T-helper 17 cell (primary cell): ENCODE measurements at places on chromosomes 1 and 21.

DNA sequence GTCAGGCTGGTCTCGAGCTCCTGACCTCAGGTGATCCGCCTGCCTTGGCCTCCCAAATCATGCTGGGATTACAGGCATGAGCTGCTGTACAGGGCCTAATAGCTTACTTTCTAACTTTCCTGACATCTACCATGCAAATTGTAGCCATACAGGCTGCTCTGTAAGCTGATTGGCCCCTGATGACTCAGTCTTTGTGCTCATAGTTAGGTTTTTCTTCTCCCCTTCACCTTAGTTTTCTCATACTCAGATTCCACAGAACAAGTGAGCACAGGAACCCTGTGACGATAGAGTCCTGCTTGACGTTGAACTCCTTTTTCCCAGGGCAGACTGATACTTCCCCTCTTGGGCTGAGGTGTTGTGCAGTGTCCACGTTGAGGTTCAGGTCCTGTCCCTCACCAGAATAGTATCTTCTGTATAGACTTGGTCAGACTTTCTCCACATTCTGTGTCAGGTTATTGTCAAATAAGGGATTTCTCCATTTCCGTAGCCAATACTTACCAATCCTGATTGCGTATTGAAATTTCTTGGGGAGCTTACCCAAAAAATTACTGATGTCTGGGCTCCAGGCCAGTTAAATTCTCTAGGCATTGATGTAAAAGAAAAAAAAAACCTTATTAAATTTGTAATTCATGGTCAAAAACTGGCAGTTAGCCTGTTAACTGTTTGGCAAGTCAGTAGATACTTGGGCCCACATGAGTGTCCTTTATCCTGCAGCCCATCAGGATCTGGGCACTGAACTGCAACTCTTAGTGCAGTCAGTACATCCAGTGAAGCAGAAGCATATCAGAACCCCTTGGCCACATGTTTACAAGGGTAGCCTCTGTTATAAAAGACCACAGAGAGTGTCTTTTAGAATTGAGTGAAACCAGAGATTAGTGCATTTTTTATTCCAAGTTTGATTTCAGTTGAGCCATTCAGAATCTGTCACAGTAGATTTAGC lies 118.2 kb downstream of the DYRK1A start:
- no peak for DNase-seq

- no peak for DNase-seq
These were observed 15.3 kb downstream of the CLCC1 start for GRCh38 chr1:108947871-108948525.

DNA sequence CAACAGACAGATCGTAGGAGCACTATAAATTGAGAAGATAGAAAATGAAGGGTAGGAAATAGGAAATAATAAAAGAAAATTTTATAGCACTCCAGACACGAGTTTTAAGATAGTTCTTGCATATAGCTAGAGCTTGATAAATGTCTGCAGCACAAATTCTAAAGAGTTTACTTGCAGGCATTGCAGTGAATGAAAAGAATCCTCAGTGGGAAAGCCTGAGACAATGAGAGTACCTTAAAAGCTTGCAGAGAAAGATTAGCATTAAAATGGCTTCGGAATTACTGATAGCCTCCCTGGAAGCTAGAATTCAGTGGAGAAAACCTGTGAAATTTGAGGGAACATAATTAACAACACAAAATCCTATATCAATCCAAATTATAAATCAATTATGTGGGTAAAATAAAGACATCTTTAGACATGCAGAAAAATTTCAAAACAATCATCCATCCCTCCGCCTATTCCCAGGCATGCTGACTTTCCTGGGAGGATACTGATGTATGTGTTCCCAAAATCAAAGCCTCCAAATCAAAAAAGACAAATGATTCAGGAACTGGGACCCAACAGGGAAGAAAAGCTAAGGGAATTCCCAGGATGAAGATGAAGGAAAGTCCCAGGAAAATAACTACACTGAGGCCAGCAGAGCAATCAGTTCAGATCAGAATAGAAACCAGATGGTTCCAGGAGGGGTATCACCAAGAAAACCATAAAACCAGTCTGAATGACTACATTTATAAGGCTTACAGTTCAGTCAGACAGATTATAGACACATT lies 305.9 kb upstream of the USP25 start:
- DNase-seq = no peak

GRCh38 chr1:33041026-33041425 lies 4.3 kb upstream of the AK2 start:
- DNase-seq = no peak

- no peak for DNase-seq
These were observed 15.6 kb downstream of the NTRK1 start for GRCh38 chr1:156876281-156876680.

GRCh38 chr21:25898671-25899070 lies 163.9 kb downstream of the GABPA start:
- DNase-seq = no peak

- no peak for DNase-seq
These were observed 27.7 kb upstream of the CSF3R start for GRCh38 chr1:36510418-36510817.

- DNase-seq = no peak
These were observed 8.8 kb downstream of the GIPC2 start for GRCh38 chr1:78054559-78054958.

- DNase-seq = no peak
These were observed 26.6 kb downstream of the TTC39A start for GRCh38 chr1:51303751-51304251.

DNA sequence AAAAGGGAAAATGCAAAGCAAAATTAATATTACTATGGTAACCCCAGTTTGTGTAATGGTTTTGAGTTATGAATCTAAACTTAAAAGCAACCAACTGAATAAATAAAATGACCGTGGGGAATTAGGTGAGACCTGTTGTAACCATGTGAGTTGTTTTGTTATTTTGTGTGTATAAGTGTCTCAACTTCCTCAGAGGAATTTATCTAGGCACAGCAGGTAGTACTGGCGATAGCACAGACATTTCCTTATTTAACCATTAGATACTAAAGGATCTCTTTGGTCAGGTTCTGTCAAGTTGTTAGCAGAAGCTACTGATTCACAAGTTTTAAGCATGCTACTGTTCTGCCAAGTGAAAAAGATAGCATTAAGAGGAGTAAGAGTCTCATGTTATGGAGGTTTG lies 39.3 kb upstream of the LRRC7 start:
- DNase-seq = no peak

DNA sequence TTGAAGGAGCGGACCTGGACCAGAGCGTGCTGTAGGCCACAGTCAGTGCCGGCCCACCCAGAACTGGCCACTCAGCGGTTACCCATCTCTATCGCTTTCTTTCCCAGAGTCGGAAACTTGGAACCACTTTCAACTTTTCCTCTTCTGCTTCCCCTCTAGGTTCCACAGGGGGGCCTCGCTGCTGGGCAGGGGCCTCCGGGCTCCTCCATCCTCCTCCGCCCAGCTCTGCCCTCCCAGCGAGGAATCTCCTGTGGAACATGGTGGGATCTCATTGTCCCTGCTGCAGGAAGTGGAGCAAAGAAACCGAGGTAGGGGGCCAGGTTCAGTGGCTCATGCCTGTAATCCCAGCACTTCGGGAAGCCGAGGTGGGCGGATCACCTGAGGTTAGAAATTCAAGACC lies 139.2 kb downstream of the ETS2 start:
- DNase-seq = no peak

DNA sequence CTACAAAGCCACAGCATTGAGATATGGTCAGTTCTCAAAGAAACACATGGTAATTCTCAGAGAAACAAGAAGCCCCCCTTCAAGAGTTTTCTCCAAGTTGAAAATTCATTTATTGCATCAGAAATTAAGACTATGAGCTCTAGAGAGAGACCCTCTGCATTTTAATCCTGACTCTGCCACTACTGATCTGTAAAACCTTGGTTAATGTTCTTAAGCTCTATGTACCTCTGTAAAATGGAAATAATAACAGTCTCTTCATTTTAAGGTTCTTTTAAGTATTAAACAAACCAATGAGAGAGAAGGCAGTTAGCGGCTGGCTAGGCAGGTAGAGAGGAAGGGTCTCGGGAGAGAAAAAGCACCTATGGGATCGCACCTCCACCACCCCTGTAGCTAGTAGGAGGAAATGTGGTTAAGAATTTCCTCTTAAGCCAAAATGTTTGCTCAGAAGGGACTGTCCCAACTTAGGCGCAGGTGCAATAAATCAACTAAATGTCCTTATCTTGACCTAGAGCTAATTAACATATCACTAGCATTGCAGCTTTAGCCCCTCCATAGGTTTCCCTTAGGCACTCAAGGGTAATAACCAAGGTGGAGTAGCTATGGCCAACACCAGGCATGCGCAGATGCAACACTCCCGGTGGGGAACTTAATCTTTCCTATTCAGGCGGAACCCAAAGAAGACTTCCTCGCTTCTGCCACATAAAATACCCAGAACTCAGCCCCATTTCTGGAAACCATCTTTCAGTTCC lies 1685.4 kb downstream of the MRPL39 start:
- no peak for DNase-seq

GRCh38 chr1:17251701-17252376 lies 2.9 kb downstream of the PADI3 start:
- no peak for DNase-seq

- DNase-seq = no peak
These were observed 208.4 kb upstream of the PTBP2 start for GRCh38 chr1:96513136-96513535.

- DNase-seq = no peak
These were observed 306.9 kb downstream of the ASTN1 start for GRCh38 chr1:176857632-176858031.

DNA sequence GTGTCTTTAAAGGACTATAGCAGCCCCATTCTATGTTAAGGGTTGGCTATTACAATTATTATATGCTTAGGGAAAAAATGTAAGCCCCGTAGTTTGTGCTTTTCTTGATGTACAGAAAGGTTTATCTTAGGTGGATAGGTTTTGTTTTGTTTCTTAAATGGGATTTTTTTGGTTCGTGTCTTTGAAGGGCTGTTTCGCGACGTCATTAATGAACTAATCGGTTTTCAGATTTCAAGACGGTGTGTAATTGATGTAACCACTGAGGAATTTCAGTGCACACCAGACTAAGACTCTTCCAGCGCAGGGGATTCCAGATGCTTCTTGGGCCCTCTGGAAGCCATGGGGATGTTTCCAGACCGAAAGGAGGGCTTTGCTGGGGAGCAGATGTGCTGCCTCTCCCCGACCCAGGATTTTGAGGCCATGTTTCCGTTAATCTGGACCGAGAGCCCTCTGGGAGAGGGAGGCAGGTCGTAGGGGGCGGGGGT lies 4.8 kb upstream of the SIM2 start:
- DNase-seq = no peak

DNA sequence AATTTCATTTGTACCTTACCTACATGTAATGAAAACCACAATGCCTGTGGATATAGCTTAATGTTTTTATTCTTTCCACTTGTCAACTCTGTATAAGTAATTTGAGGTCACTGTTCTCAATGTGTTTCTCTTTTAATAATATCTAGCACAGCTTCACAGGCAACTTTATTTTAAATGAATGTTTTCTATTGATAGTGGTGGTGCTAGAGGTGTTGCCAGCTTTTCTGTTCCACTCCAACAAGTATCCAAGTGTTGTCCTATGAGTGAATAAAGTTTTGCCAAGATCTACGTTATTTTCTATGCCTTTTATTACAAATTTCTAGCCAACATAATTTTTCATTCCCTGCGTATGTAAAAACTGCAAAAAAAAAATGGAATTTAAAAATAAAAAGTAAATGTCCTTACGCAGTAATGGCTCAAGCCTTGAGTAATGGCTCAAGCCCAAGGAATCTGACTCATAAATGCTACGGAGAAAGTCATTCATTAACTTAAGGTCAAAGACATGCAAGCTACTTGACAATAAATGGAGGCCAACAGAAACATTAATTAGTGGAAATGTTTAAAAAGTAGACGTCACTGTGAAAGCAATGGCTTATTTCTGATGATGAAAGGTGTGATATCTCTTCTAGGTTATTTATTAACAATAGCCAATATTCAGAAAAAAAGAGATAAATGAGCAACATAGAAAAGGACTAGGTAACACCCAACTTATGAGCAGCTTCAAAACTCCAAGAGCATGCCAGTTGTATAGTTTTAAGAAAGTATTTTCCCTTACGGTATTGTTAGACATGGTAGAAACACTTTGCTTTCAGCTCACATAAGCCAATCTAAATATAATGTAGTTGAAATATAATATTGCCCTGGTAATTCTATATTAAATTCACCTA lies 71.4 kb downstream of the SLC44A5 start:
- no peak for DNase-seq

GRCh38 chr21:45281411-45282282 lies 6.0 kb downstream of the POFUT2 start:
- no peak for DNase-seq

DNA sequence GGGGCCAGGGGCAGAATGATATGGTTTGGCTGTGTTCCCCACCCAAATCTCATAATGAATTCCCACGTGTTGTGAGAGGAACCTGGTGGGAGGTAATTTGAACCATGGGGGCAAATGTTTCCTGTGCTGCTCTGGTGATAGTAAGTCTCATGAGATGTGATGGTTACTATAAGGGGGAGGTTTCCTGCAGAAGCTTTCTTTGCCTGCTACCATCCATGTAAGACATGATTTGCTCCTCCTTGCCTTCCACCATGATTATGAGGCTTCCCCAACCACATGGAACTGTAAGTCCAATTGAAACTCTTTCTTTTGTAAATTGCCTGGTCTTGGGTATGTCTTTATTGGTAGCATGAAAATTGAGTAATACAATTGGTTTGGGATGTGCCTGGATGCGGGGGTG lies 33.7 kb upstream of the LIN9 start:
- DNase-seq = no peak

DNA sequence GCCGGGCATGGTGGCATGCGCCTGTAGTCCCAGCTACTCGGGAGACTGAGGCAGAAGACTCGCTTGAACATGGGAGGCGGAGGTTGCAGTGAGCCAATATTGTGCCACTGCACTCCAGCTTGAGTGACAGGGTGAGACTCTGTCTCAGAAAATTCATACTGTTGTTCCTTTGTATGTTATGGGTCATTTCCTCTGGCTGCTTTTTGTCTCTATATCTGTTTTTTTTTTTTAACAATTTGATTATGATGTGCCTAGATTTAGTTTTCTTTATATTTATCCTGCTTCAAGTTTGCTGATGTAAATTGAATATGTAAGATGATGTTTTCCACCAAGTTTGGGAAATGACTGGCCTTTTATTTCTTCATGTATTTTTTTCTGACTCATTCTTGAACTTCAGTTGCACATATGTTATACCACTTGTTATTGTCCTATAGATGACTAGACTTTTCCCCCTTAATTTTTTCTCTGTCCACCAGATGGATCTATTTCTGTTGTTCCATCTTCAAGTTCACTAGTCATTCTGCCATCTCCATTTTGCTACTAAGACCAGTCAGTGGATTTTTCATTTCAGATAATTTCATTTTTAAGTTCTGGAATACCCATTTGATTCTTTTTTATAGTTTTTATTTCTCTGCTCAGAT lies 173.5 kb downstream of the GALNT2 start:
- DNase-seq = no peak

DNA sequence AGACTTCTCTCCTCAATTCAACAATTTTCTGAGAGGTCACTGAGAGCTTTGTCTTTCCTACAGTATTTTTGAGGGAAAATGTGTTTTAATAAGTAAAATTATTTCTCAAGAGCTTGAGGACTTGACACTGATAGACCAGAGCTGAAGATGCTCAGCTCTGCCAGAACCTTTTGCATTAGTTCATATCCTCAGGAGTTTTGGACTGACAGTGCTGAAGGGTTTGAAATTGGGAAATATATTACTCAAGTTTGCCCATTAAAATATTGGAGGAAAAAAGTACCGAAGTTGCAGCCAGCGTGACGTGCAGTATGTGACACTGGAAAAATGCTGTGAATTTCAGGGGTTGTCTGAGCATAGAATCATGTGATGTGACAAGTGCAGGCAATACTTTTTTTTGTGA lies 346.6 kb upstream of the DPYD start:
- DNase-seq = no peak
